ENCODE measurements at places on chromosomes 13 and 19. TPM values are rescaled to one million over a fixed set of nuclear protein-coding genes. Genes with fewer than 3 reads are reported as not detected.

The ZNF665 gene
- total RNA-seq, result 5.4 TPM

The RPL36 gene
- 652 TPM for total RNA-seq

The NFIX gene
- total RNA-seq, result 10.1 TPM

The ZNF607 gene
- total RNA-seq, result 11.4 TPM

The ATP12A gene
- not detected for total RNA-seq

The KIRREL2 gene
- not detected for total RNA-seq

The KLK12 gene
- not detected for total RNA-seq

The PIBF1 gene
- 27.6 TPM for total RNA-seq

The S1PR4 gene
- 0.10 TPM for total RNA-seq

The ZNF675 gene
- total RNA-seq, result 17.1 TPM

The SMAD9 gene
- 9.3 TPM for total RNA-seq

The FPR2 gene
- 0.10 TPM for total RNA-seq

Measured in renal cortical epithelial cell (primary cell).